ENCODE measurements at places on chromosomes 12 and 14. TPM values are rescaled to one million over a fixed set of nuclear protein-coding genes. Genes with fewer than 3 reads are reported as not detected.

The OR4E2 gene
- total RNA-seq: not detected

The TTC9 gene
- total RNA-seq: 1.7 TPM

The CPSF2 gene
- 35.2 TPM for total RNA-seq

The SERPINA9 gene
- not detected for total RNA-seq

The CPNE6 gene
- 0.58 TPM for total RNA-seq

The NPAS3 gene
- total RNA-seq: 7.1 TPM

The PTCSC3 gene
- not detected for total RNA-seq

The CELA1 gene
- not detected for total RNA-seq

DNA sequence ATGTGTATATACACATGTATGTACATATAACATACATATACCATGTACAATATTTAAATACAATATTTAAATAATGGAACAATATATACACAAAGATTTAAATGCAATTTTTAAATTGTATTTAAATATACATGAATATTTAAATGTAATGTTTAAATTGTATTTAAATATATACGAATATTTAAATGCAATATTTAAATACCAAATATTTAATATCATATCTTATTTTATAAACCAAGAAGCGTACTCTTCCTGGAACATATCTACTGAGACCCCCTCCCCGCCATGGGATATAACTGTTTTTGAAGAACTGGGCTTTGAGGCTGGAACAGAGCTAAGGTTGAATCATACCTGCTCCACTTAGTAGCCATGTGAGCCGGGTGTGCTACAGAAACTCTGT lies 29.8 kb upstream of the RIMBP2 start:
- no peak for DNase-seq

- no peak for DNase-seq
Observed at GRCh38 chr12:94623161-94623920, 27.0 kb downstream of the TMCC3 start.

DNA sequence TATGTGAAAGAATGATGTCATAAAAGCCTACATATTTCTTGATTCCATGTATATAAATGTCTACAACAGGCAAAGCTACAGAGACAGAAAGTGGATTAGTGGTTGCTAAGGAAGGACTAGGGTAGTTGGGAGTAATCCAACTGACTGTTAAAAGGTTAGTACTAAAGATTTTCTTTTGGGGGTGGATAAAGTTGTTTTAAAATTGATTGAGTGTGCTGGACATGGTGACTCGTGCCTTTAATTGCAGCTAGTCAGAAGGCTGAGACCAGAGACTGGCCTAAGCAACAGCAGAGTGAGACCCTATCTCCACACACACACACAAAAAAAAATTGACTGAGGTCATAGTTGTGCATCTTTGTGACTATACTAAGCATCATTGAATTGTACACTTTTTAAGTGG lies 234.3 kb downstream of the C12orf50 start:
- DNase-seq: no peak

GRCh38 chr12:53336181-53336681 lies at the start of gene SP7:
SP7 (minus strand) TSS chr12:53336354; CDS start chr12:53335646, 708 bp downstream.
- no peak for DNase-seq

Data from urinary bladder (tissue), 4 donors.